ENCODE measurements at places on chromosomes 3 and 15. TPM values are rescaled to one million over a fixed set of nuclear protein-coding genes. Genes with fewer than 3 reads are reported as not detected.

Gene RASL12
- not detected for total RNA-seq

Gene NOX5
- total RNA-seq, result not detected

Gene TARS3
- 8.3 TPM for total RNA-seq

Gene SEMA6D
- total RNA-seq, result not detected

Gene ZFYVE19
- 20.1 TPM for total RNA-seq

Gene SOX14
- not detected for total RNA-seq

Gene SI
- total RNA-seq, result not detected

DNA sequence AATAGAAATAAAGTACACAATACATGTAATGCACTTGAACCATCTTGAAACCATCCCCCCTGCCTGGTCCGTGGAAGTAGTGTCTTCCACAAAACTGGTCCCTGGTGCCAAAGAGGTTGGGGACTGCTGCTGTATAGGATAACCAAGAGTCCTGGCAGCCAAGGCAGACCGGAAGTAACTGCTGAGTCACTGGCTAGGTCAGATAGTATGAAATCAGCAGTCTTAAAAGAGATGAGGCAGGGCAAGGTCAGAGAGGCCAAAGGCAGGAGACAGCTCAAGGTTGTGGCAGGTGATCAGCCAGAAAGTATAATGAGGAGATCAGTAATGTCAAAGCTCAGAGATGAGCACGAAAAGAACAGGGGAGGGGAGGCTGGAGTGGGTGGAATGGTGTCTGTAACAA lies 60.2 kb downstream of the MAP3K13 start:
- no peaks in the 10 kb centered on the region for H3K4me1 ChIP-seq
- no peaks in the 10 kb centered on the region for H3K36me3 ChIP-seq
- H3K4me3 ChIP-seq, result no peak overlapping the region
- DNase-seq, result no peak

DNA sequence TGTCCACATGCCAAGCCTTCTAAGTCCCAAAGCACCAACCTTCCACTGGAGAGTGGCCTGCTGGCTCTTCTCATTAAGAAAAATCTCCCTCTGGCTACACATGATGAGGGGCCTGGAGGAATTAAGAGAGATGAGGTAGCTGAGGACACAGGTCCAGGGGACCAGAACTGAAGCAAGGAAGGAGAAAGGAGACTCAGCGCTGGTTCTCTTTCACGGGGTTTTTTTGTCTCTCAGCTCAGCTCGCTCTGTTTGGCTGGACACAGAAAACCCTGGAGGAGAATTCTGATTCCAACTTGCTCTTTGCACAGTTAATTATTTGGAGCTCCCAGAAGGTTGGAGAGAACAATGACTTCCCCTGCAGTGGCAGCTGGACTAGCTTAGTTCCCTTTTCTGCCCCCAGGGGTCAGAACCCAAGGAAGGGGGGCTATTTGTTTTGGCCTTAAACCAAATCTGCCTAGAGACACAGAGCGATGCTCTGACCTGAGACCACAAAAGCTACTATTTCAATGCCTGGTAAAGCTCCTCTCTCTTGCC lies 507.6 kb downstream of the FHIT start:
- H3K4me3 ChIP-seq, result no peak overlapping the region
- no peaks in the 10 kb centered on the region for H3K27me3 ChIP-seq
- no peaks in the 10 kb centered on the region for H3K36me3 ChIP-seq
- no peaks in the 10 kb centered on the region for H3K4me1 ChIP-seq

- DNase-seq, result no peak
- H3K36me3 ChIP-seq, result peaks cover 2% of the 10 kb centered on the region
- no peak overlapping the region for H3K4me3 ChIP-seq
- H3K27me3 ChIP-seq, result no peaks in the 10 kb centered on the region
- H3K4me1 ChIP-seq, result peaks cover 18% of the 10 kb centered on the region
Measured at GRCh38 chr15:40069178-40070165, 30.5 kb upstream of the SRP14 start.

DNA sequence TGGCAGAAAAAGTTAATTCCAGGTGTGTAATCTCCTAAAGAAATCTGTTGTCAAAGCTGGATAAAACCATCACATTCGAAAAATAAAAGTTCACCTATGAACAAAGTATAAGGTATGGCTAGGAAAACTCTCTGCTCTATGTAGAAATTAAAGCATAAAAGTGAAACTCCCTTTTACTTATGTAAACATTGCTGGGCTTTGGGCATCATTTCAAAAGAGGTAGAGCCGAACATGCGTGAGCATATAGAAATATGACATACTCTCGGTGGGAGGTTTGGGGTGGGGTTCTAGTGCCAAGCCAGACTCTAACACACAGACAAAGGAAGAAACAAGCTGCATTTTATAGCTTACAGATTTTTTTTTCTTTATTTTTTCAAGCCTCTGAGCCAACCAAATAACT lies 306.8 kb upstream of the ATP11B start:
- H3K27me3 ChIP-seq, result no peaks in the 10 kb centered on the region
- H3K4me1 ChIP-seq, result no peaks in the 10 kb centered on the region
- no peaks in the 10 kb centered on the region for H3K36me3 ChIP-seq
- no peak for DNase-seq

- H3K4me1 ChIP-seq, result no peaks in the 10 kb centered on the region
- no peak overlapping the region for H3K4me3 ChIP-seq
- H3K36me3 ChIP-seq, result no peaks in the 10 kb centered on the region
Measured at GRCh38 chr3:25294169-25294805, 133.8 kb upstream of the RARB start.

DNA sequence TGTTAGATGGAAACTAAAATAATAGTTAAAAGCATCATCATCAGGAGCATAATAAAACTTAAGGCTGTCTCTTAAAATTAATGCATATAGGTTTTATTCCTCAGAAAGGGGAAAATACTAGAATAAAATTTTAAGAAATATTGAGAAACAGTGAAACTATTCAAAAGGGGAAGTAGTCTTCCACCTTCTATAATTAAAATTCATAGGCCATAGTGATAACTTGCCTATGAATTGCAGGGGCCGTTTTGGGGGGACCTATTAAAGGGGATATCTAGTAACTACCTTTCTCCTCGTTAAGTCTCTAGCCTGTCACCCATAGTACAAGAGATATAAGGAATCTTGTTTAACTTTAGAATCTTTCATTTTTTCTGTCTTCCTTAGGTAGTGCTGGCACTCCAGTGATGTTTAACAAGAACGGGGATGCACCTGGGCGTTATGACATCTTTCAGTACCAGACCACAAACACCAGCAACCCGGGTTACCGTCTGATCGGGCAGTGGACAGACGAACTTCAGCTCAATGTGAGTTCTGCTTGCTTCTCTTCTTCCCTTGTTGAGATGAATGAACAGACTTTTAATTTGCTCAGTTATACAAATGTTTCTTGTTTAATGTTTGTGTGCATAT lies 600.4 kb downstream of the GRM7 start:
- no peak overlapping the region for H3K27ac ChIP-seq
- H3K36me3 ChIP-seq, result no peaks in the 10 kb centered on the region
- no peak overlapping the region for H3K4me3 ChIP-seq
- H3K4me1 ChIP-seq, result no peaks in the 10 kb centered on the region
- H3K27me3 ChIP-seq, result no peaks in the 10 kb centered on the region
- no peak for DNase-seq

DNA sequence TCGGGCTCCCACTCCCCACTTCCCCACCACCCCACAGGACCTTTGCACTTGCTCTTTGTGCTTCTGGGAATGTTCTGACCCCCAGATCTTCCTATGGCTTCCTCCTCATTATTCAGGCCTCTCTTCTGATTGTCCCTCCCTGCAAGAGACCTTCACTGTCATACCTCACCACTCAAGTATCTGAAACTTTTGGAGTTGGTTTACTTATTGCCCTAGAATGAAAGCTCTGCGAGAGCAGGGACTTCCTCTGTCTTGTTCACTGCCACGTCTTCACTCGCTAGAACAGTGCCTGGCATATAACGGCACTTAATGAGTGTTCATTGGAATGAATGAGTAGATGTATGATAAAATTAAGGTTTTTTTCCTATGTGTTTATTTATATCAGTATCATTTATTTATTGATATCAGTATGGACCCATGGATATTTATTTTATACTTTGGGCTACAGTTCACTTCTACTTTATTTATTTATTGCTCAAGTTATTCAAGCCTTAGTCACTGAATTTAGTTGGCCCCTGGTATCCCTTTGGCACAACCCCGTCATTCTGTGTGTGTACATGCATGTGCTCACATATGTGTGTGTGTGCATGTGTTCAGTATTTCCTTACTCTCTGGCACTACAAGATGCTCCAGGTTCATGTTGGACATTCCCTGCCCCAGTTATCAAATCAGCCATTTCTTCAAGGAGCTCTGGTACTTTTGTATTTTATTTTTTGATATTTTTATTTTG lies 197.6 kb downstream of the THSD4 start:
- H3K4me1 ChIP-seq, result no peaks in the 10 kb centered on the region
- no peak overlapping the region for H3K27ac ChIP-seq
- no peaks in the 10 kb centered on the region for H3K36me3 ChIP-seq
- no peak overlapping the region for H3K4me3 ChIP-seq

DNA sequence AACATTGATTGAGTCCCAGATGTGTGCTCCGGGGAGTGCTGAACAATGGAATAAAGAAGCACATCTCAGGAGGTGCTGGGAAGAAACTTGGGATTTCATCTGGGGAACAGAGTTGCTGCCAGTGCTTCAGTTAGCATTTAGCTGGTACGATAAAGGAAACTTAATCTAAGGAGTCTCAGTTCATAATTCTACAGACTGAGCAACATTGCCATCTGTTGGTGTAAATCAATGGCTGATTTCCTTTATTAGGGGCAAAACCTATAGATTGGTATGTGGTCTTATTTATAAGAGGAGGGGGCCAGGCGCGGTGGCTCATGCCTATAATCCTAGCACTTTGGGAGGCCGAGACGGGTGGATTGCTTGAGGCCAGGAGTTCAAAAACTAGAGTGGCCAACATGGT lies 8.9 kb downstream of the MKRN2OS start:
- H3K4me3 ChIP-seq, result no peak overlapping the region
- H3K36me3 ChIP-seq, result peaks cover 15% of the 10 kb centered on the region
- H3K27ac ChIP-seq, result no peak overlapping the region
- no peak for DNase-seq

GRCh38 chr15:90101969-90102890 lies at the start of gene IDH2:
IDH2 (minus strand) TSS chr15:90102468; CDS start chr15:90102390, 78 bp downstream.
- peak; percentile 66 for DNase-seq
- peak within 1 kb of the TSS; percentile 96 for H3K27ac ChIP-seq
- H3K27me3 ChIP-seq, result no peaks in the 10 kb centered on the region
- peaks cover 25% of the 10 kb centered on the region for H3K36me3 ChIP-seq
- peak within 1 kb of the TSS; percentile 91 for H3K4me3 ChIP-seq

DNA sequence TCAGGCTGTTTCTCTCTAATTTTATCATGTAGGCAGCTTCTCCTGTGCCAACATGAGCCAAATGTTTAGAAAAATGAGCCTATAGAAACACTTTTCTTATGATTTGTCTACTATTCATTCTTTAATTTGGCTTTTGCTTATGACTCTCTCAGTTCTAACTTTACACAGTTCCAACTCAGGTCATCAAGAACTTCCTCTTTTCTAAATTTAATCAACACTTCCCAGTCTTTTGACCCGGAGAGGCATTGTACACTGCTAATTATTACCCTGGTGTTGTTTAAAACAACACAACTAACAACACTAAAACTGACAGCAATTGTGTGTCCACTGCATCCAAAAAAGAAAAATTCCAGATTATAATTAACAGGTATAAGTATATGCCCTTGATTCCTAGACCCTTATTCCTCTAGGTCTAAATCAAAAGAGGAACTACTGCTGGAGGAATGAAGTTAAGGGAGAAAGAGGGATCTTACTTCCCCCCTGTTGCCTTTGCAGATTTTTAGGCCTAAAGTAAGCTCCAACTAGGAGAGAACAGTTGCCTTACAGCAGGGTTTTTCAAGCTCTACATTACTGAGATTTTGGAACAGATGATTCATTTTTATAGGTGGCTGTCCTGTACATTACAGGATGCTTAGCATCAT lies 332.2 kb upstream of the GOLIM4 start:
- no peak overlapping the region for H3K4me3 ChIP-seq
- no peaks in the 10 kb centered on the region for H3K4me1 ChIP-seq
- no peak overlapping the region for H3K27ac ChIP-seq
- H3K27me3 ChIP-seq, result no peaks in the 10 kb centered on the region

DNA sequence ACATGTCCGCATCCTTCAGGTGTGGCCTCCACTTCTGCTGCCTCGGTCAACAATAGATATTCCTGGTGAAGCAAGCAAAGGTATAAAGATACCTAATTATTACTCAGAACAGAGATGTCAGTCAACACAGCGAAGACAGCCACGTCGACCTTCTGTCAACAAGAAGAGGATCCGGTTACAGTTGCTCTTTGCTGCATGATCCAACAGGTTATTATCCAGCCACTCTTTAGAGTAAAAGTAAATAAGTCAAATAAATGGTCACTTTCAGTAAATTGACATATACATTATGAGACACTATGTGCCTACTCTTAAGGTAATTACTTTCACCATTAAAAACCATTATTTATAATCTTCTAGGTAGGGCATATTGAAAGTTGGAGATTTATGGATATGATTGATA lies 356.8 kb upstream of the ATP11B start:
- no peaks in the 10 kb centered on the region for H3K27me3 ChIP-seq
- H3K27ac ChIP-seq, result no peak overlapping the region
- no peaks in the 10 kb centered on the region for H3K4me1 ChIP-seq

DNA sequence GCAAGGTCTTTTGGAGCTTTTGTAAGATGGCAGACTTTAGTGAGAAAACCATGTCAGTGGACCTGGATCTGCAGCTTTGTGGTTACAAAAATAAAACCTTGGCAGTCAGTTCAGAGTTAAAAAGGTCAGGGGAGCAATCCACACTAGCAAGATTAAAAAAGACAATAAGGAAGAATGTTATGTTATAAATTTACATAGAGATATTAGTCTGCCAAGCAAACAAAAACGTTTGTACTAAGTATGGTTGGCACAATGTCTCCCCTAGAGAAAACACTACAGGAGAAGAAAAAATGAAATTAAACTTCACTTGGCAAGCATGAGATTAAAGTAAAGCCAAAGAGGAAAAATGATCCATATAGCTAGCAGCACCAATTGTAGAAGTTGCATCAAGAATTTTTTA lies 205.0 kb downstream of the LSAMP start:
- no peaks in the 10 kb centered on the region for H3K36me3 ChIP-seq
- no peak overlapping the region for H3K4me3 ChIP-seq
- H3K4me1 ChIP-seq, result no peaks in the 10 kb centered on the region
- no peak for DNase-seq
- no peaks in the 10 kb centered on the region for H3K27me3 ChIP-seq

DNA sequence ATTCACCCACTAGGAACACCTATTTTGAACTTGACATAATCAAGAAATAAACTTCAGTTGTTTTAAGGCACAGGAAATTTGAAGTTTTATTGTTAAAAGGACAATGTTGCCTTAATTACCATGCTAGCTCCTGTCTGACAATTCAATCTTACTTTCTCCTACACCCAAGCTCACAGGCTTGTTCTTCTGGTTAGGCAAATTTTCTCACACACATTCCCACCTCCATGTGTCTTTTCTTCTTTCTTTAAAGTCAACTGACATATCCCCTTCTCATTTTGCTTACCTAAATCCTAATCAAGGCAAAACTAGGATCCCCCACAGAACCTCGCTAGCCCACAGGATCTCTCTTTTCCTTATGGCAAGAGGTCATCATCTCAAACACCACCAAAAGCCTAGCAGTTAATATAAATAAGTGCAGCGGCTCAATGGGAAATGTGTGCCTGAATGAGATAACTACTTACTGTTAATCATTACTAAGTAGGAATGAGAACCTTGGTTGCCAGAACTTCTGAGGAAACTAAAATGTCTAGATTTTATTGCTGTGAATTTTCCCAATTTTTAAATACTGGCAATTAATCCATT lies 189.3 kb downstream of the PLCH1 start:
- H3K4me1 ChIP-seq, result peaks cover 26% of the 10 kb centered on the region
- H3K27me3 ChIP-seq, result no peaks in the 10 kb centered on the region
- H3K4me3 ChIP-seq, result no peak overlapping the region
- H3K36me3 ChIP-seq, result peaks cover 3% of the 10 kb centered on the region
- peak overlapping the region; percentile 22 for H3K27ac ChIP-seq
- DNase-seq, result no peak

Data from activated CD8-positive, alpha-beta T cell treated with anti-CD3 and anti-CD28 coated beads for 36 hours (primary cell).